ENCODE measurements at places on chromosomes 3 and 15.

DNA sequence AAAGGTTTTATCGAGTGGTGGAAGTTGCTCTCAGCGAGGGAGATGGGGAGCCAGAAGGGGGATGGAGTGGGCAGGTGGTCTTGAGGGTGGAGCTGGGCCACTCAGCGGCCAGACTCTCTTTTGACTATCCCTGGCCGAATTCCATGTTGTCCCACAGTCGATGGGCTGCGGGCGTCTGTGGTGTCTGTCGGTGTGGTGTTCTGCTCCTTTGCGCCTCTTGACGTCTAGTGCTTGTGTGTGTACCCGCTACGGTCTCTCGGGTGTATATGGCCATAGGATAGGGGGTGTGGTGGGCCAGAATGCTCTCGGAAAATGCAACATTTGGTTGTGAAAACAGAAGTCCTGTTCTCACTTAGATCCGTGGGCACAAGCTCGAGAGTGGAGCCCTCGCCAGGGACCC, 297.0 kb downstream of the CGGBP1 start:
- DNase-seq: no peak
- H3K36me3 ChIP-seq: no peaks in the 10 kb centered on the region
- no peak overlapping the region for H3K27ac ChIP-seq
- H3K27me3 ChIP-seq: no peaks in the 10 kb centered on the region

DNA sequence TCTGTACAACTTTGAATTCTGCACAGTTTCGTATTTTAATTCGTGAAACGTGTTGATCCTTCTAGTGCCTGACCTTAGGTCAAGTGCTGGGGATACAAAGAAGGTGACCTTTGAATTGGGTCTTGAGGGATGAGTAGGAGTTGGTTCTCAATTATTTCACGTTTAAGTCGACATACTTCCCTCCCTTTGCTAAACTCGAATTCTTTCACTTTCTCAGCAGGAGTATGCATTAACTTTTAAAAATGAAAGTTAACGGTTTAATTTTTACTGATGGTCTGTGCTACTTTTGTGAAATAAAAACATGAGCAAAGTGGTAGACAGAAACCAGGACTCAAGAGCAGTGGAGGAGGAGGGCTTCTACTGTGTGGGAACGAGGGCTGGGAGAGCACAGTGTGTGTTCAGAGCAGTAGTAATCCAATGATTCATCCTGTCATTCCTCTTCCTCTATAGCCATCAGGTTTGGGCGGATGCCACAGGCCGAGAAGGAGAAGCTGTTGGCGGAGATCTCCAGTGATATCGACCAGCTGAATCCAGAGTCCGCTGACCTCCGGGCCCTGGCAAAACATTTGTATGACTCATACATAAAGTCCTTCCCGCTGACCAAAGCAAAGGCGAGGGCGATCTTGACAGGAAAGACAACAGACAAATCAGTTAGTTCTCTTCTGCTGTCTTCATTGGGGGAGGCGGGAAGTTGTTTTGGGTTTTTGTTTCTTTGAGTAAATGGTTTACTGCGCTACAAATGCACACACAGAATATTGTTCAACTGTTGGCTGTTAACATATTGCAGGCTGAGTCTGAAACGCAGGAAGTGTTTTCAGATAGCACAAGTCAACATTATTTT, 78.6 kb upstream of the TSEN2 start:
- H3K27me3 ChIP-seq: no peaks in the 10 kb centered on the region
- no peak for DNase-seq
- no peak overlapping the region for H3K27ac ChIP-seq
- H3K4me3 ChIP-seq: no peak overlapping the region
- no peaks in the 10 kb centered on the region for H3K36me3 ChIP-seq
- no peaks in the 10 kb centered on the region for H3K4me1 ChIP-seq

DNA sequence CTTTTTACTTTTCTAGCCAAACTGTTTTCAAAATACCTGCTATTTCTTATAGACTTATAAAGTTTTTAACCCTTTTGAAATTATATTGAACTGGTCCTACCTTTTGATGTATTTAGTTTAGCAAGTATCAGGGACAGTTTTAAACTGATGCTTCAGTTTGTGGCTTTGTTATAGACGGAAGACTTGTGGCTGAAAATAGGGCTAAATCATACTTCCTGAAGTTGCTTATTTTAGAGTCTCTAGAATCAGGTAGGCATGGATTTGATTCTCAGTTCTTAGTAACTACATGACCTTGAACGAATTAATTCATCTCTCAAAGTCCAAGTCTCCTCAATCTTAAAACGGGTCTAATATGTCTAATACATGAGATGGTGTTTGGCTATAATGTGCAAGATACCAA, 322.8 kb downstream of the RAP2B start:
- H3K27ac ChIP-seq: no peak overlapping the region
- H3K4me3 ChIP-seq: no peak overlapping the region
- DNase-seq: peak; percentile 3
- no peaks in the 10 kb centered on the region for H3K36me3 ChIP-seq

DNA sequence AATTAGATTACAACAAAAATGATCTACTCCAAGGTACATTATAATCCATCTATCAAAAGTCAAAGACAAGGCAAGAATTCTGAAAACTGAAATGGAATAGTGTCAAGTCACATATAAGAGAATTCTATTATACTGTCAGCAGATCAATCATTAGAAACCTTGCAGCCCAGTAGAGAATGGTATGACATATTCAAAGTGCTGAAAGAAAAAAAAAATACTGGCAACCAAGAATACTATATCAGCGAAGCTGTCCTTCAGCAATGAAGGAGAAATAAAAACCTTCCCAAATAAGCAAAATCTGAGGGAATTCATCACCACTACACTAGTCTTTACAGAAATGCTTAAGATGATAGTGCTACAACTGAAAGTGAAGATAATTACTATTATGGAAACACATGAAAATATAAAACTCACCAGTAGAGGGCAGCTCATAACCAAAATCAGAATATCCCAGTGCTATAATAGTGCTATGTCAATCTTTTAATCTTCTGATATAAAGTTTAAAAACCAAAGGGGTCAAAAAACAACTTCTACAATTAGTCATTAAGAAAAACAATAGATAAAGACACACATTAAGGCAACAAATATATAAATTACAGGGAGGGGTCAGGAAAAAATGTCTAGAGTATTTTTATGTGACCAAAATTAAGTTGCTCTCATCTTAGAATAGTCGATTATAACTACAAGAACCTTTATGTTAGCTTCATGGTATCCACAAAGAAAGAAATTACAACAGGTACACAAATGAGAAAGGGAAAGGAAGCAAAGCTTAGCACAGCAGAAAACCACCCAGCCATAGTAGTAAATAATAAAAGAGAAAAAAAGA, 190.7 kb upstream of the CNTN6 start:
- no peaks in the 10 kb centered on the region for H3K27me3 ChIP-seq
- H3K36me3 ChIP-seq: no peaks in the 10 kb centered on the region

GRCh38 chr3:123658852-123659206, 74.0 kb upstream of the HACD2 start:
- no peak overlapping the region for H3K27ac ChIP-seq
- no peak for DNase-seq
- H3K4me3 ChIP-seq: no peak overlapping the region
- H3K27me3 ChIP-seq: no peaks in the 10 kb centered on the region
- no peaks in the 10 kb centered on the region for H3K4me1 ChIP-seq

GRCh38 chr3:154101250-154101649, 19.9 kb upstream of the ARHGEF26 start:
- H3K27me3 ChIP-seq: no peaks in the 10 kb centered on the region
- no peaks in the 10 kb centered on the region for H3K36me3 ChIP-seq
- no peak overlapping the region for H3K27ac ChIP-seq
- no peaks in the 10 kb centered on the region for H3K4me1 ChIP-seq

DNA sequence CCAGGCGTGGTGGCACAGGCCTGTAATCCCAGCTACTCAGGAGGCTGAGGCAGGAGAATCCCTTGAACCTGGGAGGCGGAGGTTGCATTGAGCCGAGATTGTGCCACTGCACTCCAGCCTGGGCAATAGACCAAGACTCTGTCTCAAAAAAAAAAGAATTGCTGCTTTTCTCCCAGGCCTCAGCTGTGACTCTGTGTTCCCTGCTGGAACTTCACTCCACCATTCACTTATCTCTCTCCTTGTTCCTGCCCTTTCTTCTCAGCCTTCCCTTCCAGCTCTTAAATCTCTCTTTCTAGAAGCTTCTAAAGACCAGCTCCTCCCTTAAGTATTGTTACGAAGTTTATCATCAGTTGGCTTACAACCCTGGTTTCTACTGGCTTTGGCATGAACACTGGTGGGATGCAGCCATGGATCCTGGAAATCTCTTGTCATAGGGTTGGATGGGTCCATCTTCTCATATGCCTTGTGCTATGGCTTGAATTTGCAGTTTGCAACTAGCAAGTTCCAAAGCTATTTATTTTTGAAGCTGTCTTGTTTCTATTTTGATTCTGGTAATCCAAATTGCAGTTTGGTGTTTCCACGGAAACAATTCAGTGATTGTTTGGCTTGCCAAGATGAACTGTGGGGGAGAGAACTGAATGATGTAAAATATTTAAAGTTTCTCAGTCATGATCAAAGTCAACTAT, 10.5 kb downstream of the C3orf62 start:
- H3K36me3 ChIP-seq: no peaks in the 10 kb centered on the region
- H3K27ac ChIP-seq: no peak overlapping the region
- no peaks in the 10 kb centered on the region for H3K4me1 ChIP-seq

GRCh38 chr15:74007820-74008371, 13.4 kb downstream of the PML start:
- H3K36me3 ChIP-seq: peaks cover 38% of the 10 kb centered on the region
- peak overlapping the region; percentile 14 for H3K27ac ChIP-seq
- no peaks in the 10 kb centered on the region for H3K27me3 ChIP-seq
- no peak for DNase-seq

- no peak for DNase-seq
- H3K4me1 ChIP-seq: peaks cover 24% of the 10 kb centered on the region
- no peaks in the 10 kb centered on the region for H3K27me3 ChIP-seq
- peak overlapping the region; percentile 90 for H3K27ac ChIP-seq
These were observed 725 bp downstream of the SRP14 start for GRCh38 chr15:40038275-40038637.

DNA sequence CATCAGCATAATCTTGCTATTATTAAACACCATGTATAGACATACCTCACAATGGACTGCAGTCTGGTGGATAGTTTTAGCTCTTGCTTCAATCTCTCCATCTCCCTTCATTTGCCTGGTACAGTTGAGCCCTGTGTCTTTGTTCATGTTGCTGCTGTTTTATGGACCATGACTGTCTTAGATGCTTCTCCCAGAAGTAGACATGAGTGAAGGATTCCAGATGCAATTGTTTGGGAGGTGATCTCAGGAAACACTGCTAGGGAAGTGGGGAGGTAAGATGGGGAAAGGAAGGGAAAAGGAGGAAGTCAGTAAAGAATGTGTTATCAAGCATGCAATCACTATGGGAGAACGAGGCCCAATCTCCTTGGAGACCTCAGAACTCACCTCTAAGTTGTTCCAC, 36.3 kb upstream of the CTNNB1 start:
- H3K27me3 ChIP-seq: no peaks in the 10 kb centered on the region
- DNase-seq: no peak
- peaks cover 3% of the 10 kb centered on the region for H3K4me1 ChIP-seq
- H3K27ac ChIP-seq: no peak overlapping the region
- no peak overlapping the region for H3K4me3 ChIP-seq
- no peaks in the 10 kb centered on the region for H3K36me3 ChIP-seq

- H3K27ac ChIP-seq: no peak overlapping the region
- H3K36me3 ChIP-seq: no peaks in the 10 kb centered on the region
- no peaks in the 10 kb centered on the region for H3K4me1 ChIP-seq
- peaks cover 12% of the 10 kb centered on the region for H3K27me3 ChIP-seq
- no peak for DNase-seq
These were observed 3.1 kb downstream of the CIDEC start for GRCh38 chr3:9876991-9877390.

GRCh38 chr3:30604093-30604492, 2.3 kb upstream of the TGFBR2 start:
- no peak overlapping the region for H3K4me3 ChIP-seq
- H3K27ac ChIP-seq: peak overlapping the region; percentile 73
- no peak for DNase-seq
- H3K4me1 ChIP-seq: peaks cover 30% of the 10 kb centered on the region
- H3K36me3 ChIP-seq: no peaks in the 10 kb centered on the region

- no peaks in the 10 kb centered on the region for H3K27me3 ChIP-seq
- H3K27ac ChIP-seq: no peak overlapping the region
- H3K4me3 ChIP-seq: no peak overlapping the region
- DNase-seq: no peak
- H3K36me3 ChIP-seq: no peaks in the 10 kb centered on the region
- peaks cover 6% of the 10 kb centered on the region for H3K4me1 ChIP-seq
These were observed 17.8 kb downstream of the UBXN7 start for GRCh38 chr3:196414469-196414868.

DNA sequence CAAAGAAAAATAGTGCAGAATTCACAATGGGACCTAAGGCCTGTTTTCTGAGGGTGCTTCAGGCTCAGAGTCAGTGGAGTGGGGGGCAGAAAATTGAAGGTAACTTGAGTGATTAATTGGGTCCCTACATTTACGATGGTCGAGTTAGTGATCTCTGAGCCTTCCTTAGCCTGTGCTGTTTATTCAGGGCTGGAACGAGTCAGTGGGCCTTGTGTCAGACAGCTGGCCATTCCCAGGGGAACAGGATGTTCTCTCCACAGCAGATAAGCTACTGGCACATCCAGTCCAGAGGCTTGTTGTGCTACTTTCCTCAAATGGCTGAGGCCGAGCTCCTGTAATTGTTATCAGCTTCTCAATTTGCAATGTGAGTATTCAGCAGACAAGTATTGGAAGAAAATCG, 29.2 kb upstream of the CNTN3 start:
- H3K4me1 ChIP-seq: no peaks in the 10 kb centered on the region
- no peak overlapping the region for H3K4me3 ChIP-seq
- no peak for DNase-seq
- no peaks in the 10 kb centered on the region for H3K27me3 ChIP-seq

DNA sequence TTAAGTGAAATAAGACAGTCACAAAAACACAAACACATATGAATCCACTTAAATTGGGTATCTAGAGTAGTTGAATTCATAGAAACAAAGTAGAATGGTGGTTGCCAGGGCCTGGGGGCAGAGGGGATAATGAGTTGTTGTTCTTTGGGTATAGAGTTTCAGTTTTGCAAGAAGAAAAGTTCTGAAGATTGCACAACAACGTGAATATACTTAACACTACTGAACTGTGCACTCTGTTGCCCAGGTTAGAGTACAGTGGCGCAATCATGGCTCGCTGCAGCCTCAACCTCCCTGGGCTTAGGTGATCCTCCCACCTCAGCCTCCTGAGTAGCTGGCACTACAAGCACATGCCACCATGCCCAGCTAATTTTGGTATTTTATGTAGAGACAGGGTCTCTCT, 14.9 kb downstream of the GRAMD2A start:
- H3K27ac ChIP-seq: no peak overlapping the region
- H3K27me3 ChIP-seq: peaks cover 40% of the 10 kb centered on the region
- H3K36me3 ChIP-seq: no peaks in the 10 kb centered on the region
- no peak for DNase-seq
- H3K4me3 ChIP-seq: no peak overlapping the region

DNA sequence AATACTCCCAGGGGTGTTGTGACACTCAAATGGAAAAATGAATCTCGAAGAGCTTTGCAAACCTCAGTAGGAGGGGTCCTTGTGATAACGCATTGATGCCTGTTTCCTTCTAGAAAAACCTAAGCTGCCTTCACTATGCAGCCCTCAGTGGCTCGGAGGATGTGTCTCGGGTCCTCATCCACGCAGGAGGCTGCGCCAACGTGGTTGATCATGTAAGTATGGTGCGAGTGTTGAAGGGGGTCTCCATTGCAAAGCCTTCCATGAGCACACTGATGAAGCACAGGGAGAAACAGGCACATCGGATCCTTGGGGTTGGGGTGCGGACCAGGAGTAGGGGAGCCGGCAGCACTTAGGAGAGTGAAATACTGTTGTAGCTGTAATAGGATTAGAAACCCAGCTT, 22.3 kb downstream of the ANKDD1A start:
- H3K4me1 ChIP-seq: no peaks in the 10 kb centered on the region
- no peaks in the 10 kb centered on the region for H3K36me3 ChIP-seq
- no peak overlapping the region for H3K27ac ChIP-seq

GRCh38 chr3:15934389-15935195, 136.8 kb upstream of the ANKRD28 start:
- no peaks in the 10 kb centered on the region for H3K27me3 ChIP-seq
- no peak for DNase-seq
- H3K27ac ChIP-seq: no peak overlapping the region
- no peaks in the 10 kb centered on the region for H3K36me3 ChIP-seq
